Mesendoderm (in vitro differentiated cells): ENCODE measurements at places on chromosomes 7 and 10.

GRCh38 chr10:91049988-91050360 lies 129.1 kb upstream of the ANKRD1 start:
- DNase-seq = no peak

DNA sequence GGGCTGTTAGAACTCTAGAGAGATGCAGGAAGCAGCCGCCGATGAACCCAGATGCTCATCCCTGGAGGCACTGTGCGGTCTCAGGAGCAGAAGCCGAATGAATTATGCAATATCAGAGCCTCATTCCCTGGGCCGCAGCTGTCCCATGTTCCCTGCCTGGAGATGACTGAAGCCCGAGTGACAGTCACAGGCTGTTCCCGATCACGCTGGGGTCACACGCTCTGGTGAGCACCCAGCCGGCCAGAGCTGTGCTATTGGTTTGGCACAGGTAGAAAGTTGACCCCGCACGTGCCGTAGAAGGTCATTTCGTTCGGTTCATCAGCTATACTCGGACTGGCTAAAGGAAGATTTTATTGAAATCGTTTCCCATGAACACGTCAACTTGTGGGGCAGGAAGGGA lies 140.5 kb upstream of the SH2B2 start:
- DNase-seq = no peak

DNA sequence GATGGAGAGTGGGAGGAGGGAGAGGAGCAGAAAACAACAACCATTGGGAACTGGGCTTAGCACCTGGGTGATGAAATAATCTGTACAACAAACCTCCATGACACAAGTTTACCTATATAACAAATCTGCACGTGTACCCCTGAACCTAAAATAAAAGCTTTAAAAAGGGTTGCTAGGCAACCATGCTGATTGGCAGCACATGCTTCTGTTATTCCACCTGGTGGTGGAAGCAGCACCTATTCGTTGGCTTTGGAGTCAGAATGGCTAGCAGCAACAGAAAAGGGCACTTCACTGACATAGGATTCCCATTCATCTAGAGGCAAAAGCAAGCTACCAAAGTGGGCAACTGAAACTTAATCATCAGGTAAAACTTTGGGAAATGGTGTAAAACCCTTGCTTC lies 57.1 kb downstream of the RELN start:
- no peak for DNase-seq

DNA sequence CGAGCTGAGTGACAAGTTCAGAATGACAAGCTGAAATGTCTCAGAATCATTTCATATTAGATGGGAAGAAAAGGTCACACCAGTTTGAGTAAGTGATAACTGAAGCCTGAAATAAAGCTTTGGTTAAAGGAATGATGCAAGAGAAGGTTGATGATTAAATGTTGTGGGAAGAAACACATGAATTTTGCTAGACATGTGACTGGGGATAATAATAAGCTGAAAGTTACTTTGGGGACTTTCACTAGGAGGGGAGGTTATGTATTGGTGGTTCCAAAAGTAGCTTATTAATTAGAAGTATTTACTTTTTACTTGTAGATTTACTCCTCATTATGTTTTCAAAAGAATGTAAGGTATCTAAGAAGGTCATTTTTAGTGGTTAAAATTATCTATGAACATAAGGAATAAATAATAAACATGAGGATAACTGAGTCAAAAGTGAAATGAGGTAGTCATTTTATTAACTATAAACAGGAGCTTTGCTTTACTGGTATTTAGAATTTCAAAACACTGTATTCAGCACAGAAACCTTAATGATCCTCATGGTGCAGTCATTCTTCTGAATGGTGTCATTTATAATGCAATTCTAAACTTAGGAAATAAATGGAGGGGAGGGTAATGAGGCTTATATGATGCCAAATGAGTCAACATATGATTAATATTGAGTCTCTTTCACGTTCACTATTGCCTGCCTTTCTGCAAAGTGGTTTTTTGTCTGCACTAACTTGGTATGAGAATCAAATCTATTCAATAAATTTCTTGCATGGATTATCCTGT lies 63.7 kb downstream of the PRKG1 start:
- DNase-seq = no peak

DNA sequence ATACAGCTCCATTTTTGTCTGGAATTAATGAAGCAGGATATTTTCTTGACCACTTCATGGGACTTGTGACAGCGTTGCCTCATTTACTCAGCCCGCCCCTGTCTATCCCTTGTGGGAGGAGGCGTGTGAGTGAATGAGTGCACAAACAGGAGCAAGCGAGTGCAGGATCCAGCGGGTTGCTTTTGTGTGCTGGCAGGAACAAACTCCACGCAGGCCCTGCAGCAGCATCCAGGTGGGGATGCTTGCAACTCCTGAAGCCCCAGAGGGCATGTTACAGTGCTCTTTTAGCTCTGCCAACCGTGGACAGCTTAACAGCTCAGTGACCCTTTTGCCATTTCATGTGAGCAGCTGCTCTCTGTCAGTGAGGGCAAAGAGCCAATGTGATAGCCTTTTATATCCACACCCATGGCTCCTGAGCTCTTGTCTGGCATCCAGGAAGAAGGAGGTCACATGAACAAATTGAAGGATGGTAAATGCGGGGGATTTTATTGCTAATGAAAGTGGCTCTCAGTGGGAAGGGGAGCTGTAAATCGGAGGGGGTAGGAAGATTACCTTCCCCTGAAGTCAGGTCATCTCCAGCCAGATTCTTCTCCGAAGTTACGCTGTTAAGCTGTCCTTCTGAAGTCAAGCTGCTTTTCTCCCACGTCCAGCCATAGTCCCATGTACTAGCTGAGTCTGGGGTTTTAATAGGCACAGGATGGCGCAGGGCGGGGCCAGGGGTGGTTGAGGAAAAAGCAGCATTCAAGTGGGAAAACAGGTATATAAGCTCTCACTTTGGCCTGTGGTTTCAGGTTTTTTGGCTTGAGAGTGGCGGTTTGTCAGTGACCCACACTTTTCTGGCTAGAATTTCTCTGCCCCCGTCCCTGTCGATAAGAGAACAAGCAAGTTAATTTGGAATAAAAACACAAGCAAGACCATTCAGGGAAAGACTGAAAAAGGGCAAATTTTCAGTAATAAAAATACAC lies 714.7 kb upstream of the MBL2 start:
- DNase-seq = no peak
